ENCODE measurements at places on chromosomes 7 and 10.

- peak; percentile 28 for DNase-seq
- H3K27me3 ChIP-seq, result no peaks in the 10 kb centered on the region
These were observed 30.5 kb upstream of the SRGN start for GRCh38 chr10:69057261-69057950.

DNA sequence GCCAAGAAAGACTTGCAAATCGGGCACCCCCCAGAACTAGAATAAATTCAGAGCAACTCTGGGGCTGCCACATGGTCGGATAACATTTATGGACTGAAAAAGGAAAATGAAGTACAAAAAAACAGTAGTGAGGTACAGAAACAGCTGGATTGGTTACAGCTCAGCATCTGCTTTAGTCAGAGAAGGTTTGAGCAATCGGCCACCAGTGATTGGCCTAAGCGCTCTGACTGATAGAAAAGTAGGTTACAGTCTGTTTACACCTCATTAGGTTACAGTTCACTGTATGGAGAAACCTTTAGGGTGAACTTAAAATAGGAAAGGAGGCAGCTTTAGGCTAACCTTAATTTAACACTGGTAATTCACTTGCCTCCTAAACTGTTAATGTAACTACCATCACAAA, 102.0 kb upstream of the DKK1 start:
- H3K27ac ChIP-seq, result no peak overlapping the region

DNA sequence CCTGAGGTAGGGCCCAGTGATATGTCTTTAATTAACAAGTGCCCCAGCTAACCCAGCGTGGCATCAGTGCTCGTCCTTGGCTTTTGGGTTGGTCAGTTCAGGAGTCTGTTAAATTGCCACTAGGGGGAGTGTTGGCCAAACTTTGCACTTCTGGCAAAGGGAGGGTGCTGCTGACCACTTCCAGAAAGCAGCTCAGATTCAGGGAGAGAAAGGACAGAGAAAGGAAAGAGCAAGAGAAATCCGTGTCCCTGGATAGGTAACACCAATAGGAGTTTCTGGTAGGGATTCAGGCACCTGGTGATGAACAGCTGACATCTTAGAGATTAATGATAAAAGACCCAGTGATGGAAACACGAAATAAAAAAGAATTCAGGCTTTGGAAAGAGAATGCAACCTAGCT, 243.1 kb upstream of the AOAH start:
- no peaks in the 10 kb centered on the region for H3K36me3 ChIP-seq
- no peaks in the 10 kb centered on the region for H3K27me3 ChIP-seq
- H3K4me3 ChIP-seq, result no peak overlapping the region
- peaks cover 20% of the 10 kb centered on the region for H3K4me1 ChIP-seq

DNA sequence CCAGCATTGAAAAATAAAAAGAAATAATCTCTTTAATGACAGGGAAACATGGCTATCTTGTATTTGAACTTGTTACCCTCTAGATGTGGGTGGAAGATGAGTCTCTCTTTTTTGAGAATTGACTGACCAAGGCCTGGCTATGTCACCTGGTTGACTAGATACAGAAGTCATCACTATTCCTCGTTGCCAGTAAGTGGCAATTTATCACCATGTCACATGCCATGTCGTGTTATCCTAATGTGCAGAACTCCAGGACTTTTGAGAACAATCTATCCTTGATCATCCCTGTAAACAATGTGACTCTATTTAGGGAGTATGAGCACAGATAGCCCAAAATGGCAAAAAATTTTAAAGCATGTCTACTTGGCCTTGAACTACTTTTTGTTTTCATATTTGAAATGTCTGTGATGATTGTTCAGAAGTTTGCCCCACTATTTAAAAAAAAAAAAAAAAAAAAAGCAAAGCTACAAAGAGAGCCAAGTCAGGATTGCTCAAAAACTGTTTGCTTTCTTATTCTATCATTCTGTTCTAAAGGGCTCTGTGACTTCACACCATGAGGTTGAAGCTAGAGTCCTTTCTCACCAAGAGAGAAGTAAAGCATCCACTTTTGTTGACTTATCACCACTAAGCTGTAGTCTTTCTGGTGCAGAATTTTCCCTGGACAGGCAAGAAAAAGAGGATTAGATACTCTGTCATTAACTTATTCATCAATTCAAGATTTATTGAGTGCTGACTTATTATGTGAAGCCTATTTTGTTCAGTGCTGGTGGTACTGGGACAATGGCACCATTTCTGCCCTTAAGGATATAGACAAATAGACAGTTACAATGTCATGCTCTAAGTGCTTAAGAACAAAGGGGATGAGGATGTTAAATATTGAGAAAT, 10.4 kb upstream of the WIPF3 start:
- H3K36me3 ChIP-seq, result no peaks in the 10 kb centered on the region
- no peak overlapping the region for H3K4me3 ChIP-seq
- H3K27me3 ChIP-seq, result no peaks in the 10 kb centered on the region

DNA sequence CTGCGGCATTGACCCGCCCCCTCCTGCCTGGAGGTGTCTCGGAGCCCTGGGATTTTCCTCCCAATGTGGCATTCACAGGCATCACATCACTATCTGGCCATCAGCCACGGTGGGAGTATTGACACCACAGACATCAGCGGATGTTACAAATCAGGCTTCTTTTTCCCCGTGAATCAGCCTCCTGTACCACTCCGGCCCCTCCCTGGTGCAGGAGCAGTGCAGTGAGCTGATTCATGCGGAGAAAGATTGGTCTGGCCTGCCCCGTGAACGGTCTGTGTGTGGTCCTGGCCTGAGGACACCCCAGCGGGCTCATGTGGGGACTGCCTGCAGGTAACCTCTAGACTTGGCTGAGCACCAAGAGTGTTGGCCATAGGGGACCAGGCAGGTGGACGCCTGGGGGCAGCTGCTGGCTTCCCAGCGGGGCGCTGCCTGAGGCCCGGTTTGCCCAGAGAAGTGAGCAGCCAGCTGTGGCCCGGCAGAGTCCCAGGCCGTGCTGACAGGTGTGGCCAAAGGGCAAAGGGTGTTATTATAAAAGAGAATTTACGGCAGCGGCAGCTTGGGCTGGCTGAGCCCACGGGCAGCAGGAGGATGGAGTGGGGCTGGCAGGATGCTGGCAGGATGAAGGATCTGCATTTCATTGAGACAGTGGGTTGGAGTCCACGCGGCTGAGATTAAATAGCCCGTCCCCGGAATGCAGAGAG, 32.1 kb upstream of the GNA12 start:
- H3K36me3 ChIP-seq, result no peaks in the 10 kb centered on the region
- H3K4me1 ChIP-seq, result peaks cover 15% of the 10 kb centered on the region
- no peaks in the 10 kb centered on the region for H3K27me3 ChIP-seq
- DNase-seq, result no peak
- no peak overlapping the region for H3K4me3 ChIP-seq
- H3K27ac ChIP-seq, result no peak overlapping the region

- no peak overlapping the region for H3K4me3 ChIP-seq
- no peaks in the 10 kb centered on the region for H3K4me1 ChIP-seq
- H3K36me3 ChIP-seq, result no peaks in the 10 kb centered on the region
- no peaks in the 10 kb centered on the region for H3K27me3 ChIP-seq
These were observed 246.1 kb downstream of the AGMO start for GRCh38 chr7:15315678-15316077.

- H3K27ac ChIP-seq, result no peak overlapping the region
- no peaks in the 10 kb centered on the region for H3K36me3 ChIP-seq
- H3K4me3 ChIP-seq, result no peak overlapping the region
- H3K27me3 ChIP-seq, result no peaks in the 10 kb centered on the region
- no peak for DNase-seq
- peaks cover 34% of the 10 kb centered on the region for H3K4me1 ChIP-seq
These were observed 3.0 kb downstream of the ZCCHC24 start for GRCh38 chr10:79442171-79443040.

DNA sequence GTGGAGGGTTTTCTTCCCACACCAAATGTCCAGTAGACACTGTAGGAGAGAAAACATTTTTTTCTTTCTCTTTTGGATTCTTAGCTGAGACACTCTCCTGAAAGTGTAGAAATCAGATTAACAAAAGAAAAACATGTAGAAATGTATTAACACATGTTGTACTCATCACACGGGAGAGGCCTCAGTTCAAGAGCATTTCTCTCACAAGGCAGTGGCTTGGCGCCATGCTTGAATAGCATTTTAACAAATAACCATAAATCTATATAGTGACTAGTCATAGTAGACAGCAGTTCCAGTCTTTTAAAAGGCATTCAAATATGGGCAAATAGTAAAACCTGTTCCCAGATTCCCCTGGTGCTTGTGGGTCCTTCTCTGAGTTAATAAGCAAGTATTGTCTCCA, 38.3 kb upstream of the GHITM start:
- H3K4me3 ChIP-seq, result no peak overlapping the region
- H3K36me3 ChIP-seq, result no peaks in the 10 kb centered on the region
- no peak for DNase-seq

Data from natural killer cell (primary cell).